ENCODE measurements at places on chromosomes 7 and 10. TPM values are rescaled to one million over a fixed set of nuclear protein-coding genes. Genes with fewer than 3 reads are reported as not detected.

DNA sequence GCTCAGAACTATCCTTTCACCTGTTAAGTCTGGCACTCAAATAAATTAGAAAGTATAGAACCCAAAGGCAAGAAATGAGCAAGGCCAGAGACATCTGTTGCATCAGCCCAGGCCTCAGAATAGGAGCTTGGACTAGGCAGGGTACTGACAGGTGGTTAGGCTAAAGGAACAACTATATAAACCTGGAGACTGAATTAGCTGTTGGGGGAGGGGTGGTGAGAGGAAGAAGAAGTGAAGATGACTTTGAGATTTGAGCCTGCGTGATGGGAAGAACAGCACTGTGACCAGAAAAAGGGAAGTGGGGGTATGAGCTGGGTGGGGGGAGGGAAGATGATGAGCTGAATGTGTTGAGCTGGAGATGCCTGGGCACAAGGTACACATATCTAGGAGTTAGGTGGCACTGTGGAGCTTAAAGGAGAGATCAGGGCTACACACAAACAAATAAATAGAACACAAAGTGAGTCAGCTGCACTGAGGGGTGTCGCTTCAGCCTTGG lies 244.7 kb downstream of the PTEN start:
- DNase-seq = no peak

DNA sequence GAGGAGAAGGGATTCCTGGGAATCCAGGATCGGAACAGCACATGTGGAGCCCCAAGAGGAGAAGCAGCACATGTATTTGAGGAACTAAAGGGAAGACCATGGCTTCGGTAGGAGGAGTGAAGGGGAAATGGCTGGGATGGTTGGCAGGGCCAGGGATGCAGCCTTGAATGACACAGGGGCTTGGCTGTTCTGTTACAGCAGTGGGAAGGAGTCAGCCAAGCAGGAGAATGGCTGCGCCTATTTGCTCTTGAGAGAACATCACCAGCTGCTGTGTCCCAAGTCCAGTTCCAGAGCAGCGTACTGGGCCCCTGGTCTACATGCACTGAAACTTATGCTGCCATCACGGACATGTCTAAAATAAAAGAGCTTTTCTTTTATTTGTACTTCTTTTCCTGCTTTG lies 130.0 kb downstream of the PLPP4 start:
- DNase-seq = no peak

DNA sequence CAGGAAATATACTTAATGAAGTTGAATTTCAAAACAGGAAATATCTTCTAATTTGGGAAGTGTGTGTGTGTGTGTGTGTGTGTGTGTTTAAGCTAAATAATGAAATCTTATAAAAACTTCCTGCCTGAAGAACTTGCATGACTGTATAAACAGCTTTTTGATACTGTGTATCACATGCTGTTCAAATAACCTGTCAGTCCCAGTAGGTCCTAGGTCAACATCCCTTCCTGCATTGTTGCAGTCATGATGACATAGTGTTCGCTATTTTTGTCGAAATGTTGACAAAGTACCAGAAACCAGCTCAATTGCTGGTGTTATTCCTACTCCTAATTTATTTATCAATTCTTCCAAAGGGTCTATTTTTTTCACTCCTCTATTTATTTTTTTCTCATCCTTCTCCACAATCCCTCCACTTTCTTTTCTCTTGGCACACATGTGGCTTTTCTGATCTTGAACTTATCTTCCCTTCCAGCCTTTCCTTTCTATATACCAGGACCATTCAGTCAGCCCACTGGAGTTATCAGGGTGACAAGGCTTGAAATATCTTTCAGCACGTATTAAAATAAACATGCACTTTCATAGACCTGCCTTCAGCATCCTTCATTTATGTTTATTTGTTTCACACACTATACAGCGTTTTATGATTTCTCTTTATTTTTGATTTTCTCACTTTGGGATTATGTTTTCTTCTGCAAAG lies 115.8 kb downstream of the PLXDC2 start:
- DNase-seq = peak; percentile 83

- no peak for DNase-seq
Measured at GRCh38 chr10:90007226-90007625, 305.8 kb downstream of the KIF20B start.

DNA sequence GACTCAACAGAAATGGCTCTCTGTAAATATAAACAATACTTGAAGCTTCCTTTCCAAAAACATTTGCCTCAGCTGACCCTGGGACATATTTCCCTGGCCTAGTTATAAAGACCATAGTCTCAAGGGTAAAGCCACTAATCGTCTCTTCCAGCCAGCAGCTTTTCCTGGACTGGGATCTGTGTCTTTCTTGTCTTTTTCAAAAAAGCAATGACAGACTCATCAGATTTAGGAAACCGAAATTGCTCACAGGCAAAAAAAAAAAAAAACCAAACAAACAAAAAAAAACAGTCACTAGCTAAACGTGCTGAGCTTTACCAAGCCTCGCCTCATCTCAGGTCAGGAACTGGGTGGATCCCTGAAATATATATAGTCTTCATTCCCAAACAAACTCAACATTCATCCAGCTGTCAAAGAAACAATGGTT lies 23.5 kb downstream of the STN1 start:
- peak; percentile 49 for DNase-seq

DNA sequence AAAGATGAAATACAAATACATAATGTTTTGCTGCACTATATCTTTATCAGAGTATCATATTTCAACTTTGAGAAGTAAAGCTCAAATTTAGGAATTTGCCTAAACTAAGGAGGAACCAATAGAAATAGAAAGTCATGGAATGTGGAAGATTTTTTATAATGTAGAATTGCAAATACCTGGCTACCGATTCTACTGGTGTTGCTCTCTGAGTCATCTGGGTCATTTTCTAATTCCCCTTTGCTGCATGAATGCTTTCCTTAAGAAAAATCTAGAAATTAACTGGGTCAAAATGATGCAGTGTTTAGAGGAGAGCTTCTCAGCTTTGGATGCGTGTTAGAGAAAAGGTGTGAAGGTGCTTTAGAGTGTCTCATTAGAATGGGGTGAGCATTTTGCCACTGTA lies 568.9 kb upstream of the ANKRD30A start:
- DNase-seq = no peak

DNA sequence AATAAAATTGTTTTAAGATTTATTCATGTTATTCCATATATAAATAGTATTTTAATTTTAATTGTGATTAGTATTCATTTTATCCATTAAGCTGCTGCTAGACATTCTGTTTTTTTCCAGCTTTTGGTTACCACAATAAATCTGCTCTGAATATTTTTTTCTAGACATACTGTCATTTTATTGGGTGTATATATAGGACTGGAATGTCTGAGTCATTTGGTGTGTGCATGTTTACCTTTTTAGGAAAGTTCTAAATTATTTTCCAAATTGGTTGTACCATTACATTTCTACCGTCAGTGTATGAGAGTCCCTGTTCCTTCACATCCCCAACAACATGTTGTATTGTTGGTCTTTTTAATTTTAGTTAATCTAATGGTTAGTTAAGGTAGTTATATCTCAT lies 1138.1 kb downstream of the REEP3 start:
- DNase-seq = no peak

GRCh38 chr7:133742709-133743538 lies 384.2 kb upstream of the LRGUK start:
- peak; percentile 48 for DNase-seq

GRCh38 chr7:158911734-158912133 lies 55.4 kb downstream of the DYNC2I1 start:
- DNase-seq = no peak

- no peak for DNase-seq
Measured at GRCh38 chr7:114656466-114656865, 241.9 kb downstream of the FOXP2 start.

- peak; percentile 54 for DNase-seq
Measured at GRCh38 chr10:99784016-99784726, 1.7 kb downstream of the ABCC2 start.

DNA sequence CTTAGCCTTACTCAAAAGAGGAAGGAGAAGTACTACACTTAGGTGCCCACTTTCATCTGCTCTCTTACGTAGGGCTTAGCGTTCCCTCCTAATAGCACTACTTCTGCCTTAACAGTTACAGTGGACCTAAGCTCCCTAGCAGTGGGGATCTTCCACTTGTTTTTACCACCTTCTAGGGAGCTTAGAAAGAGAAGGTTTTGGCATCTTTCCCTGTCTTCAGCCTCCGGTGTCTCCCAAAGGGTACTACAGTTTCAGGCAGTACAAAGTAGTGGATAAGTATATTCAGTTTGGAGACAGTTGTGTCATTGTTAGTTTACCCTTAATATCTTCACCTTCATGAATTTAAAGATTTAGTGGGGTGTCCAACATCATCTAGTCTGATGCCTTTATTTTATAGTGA lies 14.6 kb downstream of the CHRM2 start:
- DNase-seq = no peak

GRCh38 chr10:131503992-131504391 lies 192.5 kb upstream of the TCERG1L start:
- no peak for DNase-seq

GRCh38 chr10:48464121-48464870 lies 140.6 kb downstream of the ARHGAP22 start:
- no peak for DNase-seq

GRCh38 chr10:15787426-15787825 lies 67.7 kb upstream of the ITGA8 start:
- no peak for DNase-seq

- DNase-seq = no peak
Measured at GRCh38 chr7:155991470-155991869, 179.2 kb upstream of the SHH start.

DNA sequence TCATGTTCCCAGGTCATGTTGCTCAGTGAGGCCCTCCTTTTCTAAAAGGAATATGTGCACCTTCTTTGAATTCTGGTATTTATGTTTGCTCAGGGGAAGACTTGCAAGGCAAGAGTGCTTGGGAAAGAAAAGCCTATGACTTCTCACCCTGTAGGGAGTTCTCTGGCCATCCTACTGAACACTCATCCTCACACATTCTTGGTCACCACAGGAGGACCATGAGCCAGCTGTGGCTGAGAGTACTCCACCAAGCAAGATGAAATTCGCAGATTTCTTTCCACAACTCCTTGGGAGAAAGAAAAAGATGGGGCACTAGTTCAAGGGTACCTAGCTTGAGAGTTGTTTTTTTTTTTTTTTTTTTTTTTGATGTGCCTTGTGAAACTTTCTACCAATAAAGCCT lies 179.6 kb downstream of the FZD1 start:
- no peak for DNase-seq

GRCh38 chr10:33335801-33336581 lies 1.5 kb upstream of the NRP1 start:
- DNase-seq = peak; percentile 36

DNA sequence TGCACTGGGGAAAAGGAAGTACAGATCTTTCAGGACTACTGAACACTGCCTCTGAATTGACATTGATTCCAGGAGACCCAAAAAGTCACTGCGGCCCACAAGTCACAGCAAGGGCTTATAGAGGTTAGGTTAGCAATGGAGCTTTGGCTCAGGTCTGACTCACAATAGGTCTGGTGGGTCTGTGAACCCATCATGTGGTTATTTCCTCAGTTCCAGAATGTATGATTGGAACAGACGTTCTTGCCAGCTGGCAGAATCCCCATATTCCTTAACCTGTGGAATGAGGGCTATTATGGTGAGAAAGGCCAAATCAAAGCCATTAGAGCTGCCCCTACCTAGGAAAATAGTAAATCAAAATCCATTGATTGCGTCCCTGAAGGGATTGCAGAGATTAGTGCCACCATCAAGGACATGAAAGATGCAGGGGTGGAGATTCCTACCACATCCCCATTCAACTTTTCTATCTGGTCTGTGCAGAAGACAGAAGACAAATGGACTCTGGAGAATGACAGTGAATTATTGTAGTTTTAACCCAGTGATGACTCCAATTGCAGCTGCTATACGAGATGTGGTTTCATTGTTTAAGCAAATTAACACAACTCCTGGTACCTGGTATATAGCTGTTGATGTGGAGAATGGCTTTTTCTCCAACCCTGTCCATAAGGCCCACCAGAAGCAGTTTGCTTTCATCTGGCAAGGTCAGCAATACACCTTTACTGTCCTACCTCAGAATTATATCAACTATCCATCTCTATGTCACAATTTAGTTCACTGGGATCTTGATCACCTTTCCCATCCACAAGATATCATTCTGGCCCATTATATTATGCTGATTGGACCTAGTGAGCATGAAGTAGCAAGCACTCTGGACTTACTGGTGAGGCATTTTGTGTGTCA lies 44.5 kb upstream of the PIK3CG start:
- DNase-seq = peak; percentile 3

Gene CPVL
- total RNA-seq = not detected

Gene PTPRN2
- 0.51 TPM for total RNA-seq

Gene H2BK1
- total RNA-seq = not detected

Gene OR9A2
- total RNA-seq = not detected

Gene GPR85
- total RNA-seq = 0.64 TPM

Gene BUD31
- total RNA-seq = 122 TPM

Gene CADPS2
- total RNA-seq = 22.6 TPM

Gene DPYSL4
- 32.9 TPM for total RNA-seq

Gene AGBL3
- 3.4 TPM for total RNA-seq

Gene FANK1
- 1.4 TPM for total RNA-seq

All from endothelial cell of umbilical vein (primary cell).